Liver (tissue), 10 donors: ENCODE measurements at places on chromosomes 11 and 22. TPM values are rescaled to one million over a fixed set of nuclear protein-coding genes. Genes with fewer than 3 reads are reported as not detected.

Gene BBOX1
- total RNA-seq, result 8.1 TPM

Gene MAP6
- 0.25 TPM for total RNA-seq

Gene EXPH5
- 6.1 TPM for total RNA-seq

Gene TLCD5
- 0.50 TPM for total RNA-seq

Gene GGT1
- 107 TPM for total RNA-seq

Gene TEAD1
- 38.4 TPM for total RNA-seq

Gene ACRV1
- total RNA-seq, result not detected

Gene OR52E8
- total RNA-seq, result not detected

Gene ZNF215
- total RNA-seq, result 0.42 TPM

Gene CD3G
- 0.84 TPM for total RNA-seq

Gene DGAT2
- total RNA-seq, result 64.0 TPM

Gene ARFIP2
- 42.0 TPM for total RNA-seq

Gene MYO7A
- total RNA-seq, result 7.3 TPM

Gene PDE3B
- total RNA-seq, result 43.1 TPM

Gene TMPRSS5
- total RNA-seq, result 0.25 TPM

Gene CCDC87
- 0.17 TPM for total RNA-seq

Gene KRTAP5-2
- total RNA-seq, result not detected

Gene OR8B12
- total RNA-seq, result not detected

Gene RNF121
- 31.1 TPM for total RNA-seq

Gene TSPAN18
- total RNA-seq, result 1.9 TPM

Gene RBFOX2
- 32.7 TPM for total RNA-seq

Gene OR5A2
- total RNA-seq, result not detected

Gene OLFML1
- total RNA-seq, result 2.8 TPM

Gene B4GAT1
- 20.8 TPM for total RNA-seq

Gene TRAF6
- 7.8 TPM for total RNA-seq

Gene RIMBP3B
- not detected for total RNA-seq

Gene INSC
- 0.09 TPM for total RNA-seq

Gene ZNF280B
- 0.84 TPM for total RNA-seq

Gene LRRC74B
- total RNA-seq, result not detected

Gene OR8D1
- not detected for total RNA-seq

Gene P4HA3
- total RNA-seq, result 0.23 TPM

Gene LIMK2
- 13.6 TPM for total RNA-seq

Gene YIF1A
- 115 TPM for total RNA-seq

Gene SLC16A8
- not detected for total RNA-seq

Gene TEX12
- 0.42 TPM for total RNA-seq

Gene FADS3
- total RNA-seq, result 8.3 TPM

Gene TEX54
- total RNA-seq, result not detected

Gene C22orf15
- 0.17 TPM for total RNA-seq

Gene APOA1
- 5,120 TPM for total RNA-seq

Gene PLAAT5
- total RNA-seq, result 1.4 TPM

Gene CHRDL2
- total RNA-seq, result not detected

Gene PATE4
- not detected for total RNA-seq

Gene KRTAP5-7
- not detected for total RNA-seq

Gene CFAP68
- total RNA-seq, result 8.2 TPM

Gene TBX1
- total RNA-seq, result not detected

Gene C11orf86
- total RNA-seq, result not detected

Gene KCNE3
- 5.4 TPM for total RNA-seq

Gene CRYAB
- 0.33 TPM for total RNA-seq

Gene DNAJB7
- not detected for total RNA-seq

Gene TRPM5
- not detected for total RNA-seq

Gene RCOR2
- total RNA-seq, result not detected

Gene APOBEC3B
- 0.08 TPM for total RNA-seq

Gene PEX16
- total RNA-seq, result 18.8 TPM

Gene PGA5
- total RNA-seq, result not detected

Gene APOA4
- total RNA-seq, result 0.89 TPM

Gene SYT8
- 0.28 TPM for total RNA-seq

Gene SLC17A6
- not detected for total RNA-seq

Gene NCF4
- 14.3 TPM for total RNA-seq
